CD4-positive, CD25-positive, alpha-beta regulatory T cell (primary cell): ENCODE measurements at places on chromosomes 12 and 14. TPM values are rescaled to one million over a fixed set of nuclear protein-coding genes. Genes with fewer than 3 reads are reported as not detected.

The PLA2G1B gene
- 0.44 TPM for polyA plus RNA-seq

The RHEBL1 gene
- 16.6 TPM for polyA plus RNA-seq

The RNASE13 gene
- not detected for polyA plus RNA-seq

The KRT79 gene
- not detected for polyA plus RNA-seq

The SNAPC1 gene
- polyA plus RNA-seq, result 4.2 TPM

The CLEC1A gene
- not detected for polyA plus RNA-seq

The DIO2 gene
- polyA plus RNA-seq, result not detected

The AQP6 gene
- not detected for polyA plus RNA-seq

The VDR gene
- polyA plus RNA-seq, result 2.2 TPM

The CCDC196 gene
- polyA plus RNA-seq, result not detected

The RIMBP2 gene
- not detected for polyA plus RNA-seq

The PLD4 gene
- polyA plus RNA-seq, result not detected

The WNT1 gene
- polyA plus RNA-seq, result not detected

The MYF5 gene
- not detected for polyA plus RNA-seq

The KLHDC1 gene
- polyA plus RNA-seq, result 1.3 TPM

The TRPV4 gene
- not detected for polyA plus RNA-seq

The KRT6B gene
- polyA plus RNA-seq, result not detected

The RAB35 gene
- polyA plus RNA-seq, result 27.7 TPM

The GPRC5D gene
- polyA plus RNA-seq, result 1.5 TPM

The PARP11 gene
- 6.0 TPM for polyA plus RNA-seq

The KRT80 gene
- polyA plus RNA-seq, result not detected

The NTF3 gene
- not detected for polyA plus RNA-seq

The GARIN6 gene
- not detected for polyA plus RNA-seq

The TMPO gene
- 40.3 TPM for polyA plus RNA-seq
